ENCODE measurements at places on chromosomes 6 and 20.
A peak's percentile ranks its signal among the peaks of the same experiment; 100 is the strongest.

- no peak for DNase-seq
Observed at GRCh38 chr20:24040896-24041459, 52.4 kb upstream of the GGTLC1 start.

DNA sequence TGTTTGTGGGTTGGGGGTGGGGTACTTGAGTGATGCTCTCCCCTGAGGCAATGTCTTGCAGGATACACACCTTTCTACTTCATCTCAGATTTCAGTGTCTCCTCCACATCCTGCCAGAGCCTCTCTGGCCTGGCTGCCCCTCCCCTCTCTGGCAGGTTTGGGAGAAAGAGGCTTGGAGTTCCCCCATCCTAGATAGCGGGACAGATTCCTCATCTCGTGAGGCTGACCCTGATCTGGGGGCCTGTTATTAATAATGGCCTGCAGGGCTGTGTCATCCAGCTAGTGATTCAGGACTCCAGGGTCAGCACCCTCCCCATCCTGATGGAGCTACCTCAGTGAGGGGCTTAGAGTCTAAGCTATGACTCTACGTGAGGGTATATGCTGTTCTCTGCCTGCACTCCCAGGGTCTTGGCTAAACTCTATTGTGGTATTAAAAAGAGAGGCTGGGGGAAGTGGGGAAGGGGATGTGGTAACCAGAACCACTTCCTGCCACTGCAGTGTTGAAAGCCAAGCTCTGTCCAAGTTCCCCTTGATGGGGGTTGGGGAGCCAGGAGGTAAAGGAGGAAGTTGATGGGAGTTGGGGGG is 3.7 kb upstream of the MMP9 start:
- DNase-seq = peak; percentile 31

DNA sequence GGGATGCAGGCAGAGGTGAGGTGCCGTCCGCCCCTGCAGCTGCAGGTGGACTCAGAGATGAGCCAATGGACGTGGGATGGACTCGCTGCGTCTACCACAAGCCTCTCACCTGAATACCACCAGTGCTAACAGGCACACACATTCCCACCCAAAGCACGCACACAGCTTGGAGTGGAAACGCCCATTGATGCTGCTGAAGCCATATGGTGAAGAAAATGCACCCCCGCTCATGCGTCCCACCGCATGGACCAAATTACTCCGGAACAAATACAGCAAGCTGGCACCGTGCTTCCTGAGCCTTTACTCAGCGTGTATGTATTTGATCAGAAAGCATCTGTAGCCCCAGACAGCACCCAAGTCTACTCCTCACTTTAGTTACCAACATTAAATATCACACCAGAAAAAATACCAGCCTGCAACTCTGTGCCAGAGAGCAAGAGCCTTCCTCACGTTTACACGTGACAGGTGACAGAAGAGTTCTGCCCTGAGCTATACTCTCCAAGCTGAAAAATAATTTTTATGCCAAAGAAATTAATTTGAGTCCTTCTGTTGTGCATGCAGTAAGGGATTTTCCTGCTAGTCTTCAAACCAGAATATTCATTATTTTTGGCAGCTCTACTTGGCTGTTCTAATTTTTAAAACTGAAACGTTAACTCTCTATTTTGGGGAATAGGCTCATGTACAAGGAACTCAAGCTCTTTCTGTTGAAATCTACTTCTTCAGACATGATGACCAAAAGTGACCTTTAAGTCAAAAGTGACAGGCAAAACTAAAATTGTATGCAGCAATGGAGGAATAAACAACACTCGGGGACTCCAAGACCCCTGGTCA is 58.2 kb upstream of the SYNDIG1 start:
- DNase-seq = no peak

DNA sequence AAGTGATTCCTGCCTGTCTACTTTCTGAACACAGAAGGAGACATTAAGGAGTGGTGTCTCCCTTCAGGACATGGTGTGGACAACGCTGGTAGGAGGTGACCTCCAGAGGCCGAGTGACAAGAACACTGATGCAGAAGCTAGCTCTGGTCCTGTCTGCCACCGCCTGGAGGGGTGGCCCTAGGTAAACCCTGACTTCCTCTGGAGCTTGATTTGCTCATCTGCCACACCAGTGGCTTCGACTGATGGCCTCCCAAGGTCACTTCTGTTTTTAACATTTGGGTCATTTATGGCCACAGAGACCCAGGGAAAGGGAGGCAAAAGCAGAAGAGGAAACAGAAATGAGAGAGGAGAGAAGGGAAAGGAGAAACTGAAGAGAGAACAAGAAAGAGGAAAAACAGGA is 49.4 kb upstream of the SLC22A23 start:
- DNase-seq = no peak

DNA sequence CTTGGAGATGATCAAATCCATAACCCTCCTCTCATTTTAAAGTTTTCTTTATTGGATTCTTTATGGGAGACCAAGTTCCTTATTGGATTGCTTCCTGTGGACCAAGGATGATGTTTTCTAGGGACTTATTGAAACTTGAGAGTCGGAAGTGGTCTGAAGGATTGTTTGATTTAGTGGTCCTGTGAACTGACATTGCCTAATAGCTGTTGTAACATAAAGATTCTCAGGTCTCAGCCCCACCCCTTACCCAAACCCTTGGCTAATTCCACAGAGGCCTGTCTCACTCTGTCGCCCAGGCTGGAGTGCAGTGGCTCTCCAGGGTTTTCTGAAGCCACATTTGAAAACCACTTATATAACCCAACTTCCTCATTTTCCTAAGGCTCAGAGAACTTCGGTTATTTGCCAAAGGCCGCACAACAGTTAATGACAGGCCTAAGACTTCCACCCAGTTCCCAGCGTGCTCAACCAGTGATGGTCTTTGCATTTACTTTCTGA is 77.0 kb downstream of the ATXN1 start:
- no peak for DNase-seq

DNA sequence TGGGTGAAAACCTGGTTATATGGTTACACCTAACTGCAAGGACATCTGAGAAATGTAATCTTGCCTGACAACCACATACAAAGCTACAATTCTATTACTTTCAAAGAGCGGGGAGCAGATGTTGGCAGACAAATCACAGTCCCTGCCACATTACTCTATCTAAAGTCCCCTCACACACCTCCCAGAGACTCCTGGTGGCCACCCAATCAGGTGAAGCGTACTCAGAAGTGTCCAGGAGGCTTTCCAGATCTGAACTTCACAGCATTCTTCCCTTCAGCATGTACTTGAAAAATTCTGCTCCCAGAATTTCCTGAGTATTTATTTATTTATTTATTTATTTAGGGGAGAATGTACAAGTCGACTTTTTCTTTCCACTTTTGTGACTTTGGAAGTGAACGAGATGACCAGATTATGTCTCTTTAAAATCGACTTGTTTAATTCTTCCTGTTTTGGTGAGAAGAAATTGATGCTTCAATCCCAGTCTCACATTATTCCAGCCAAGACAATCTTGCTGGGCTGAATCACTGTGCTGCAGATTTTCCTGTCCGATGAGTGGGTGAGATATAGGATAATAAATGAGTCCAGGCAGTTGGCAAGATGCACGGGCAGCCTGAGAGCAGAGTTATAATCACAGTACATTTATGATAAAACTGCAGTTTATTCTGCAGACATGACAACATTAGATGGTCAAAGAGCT is 46.9 kb upstream of the POPDC3 start:
- DNase-seq = peak; percentile 34

DNA sequence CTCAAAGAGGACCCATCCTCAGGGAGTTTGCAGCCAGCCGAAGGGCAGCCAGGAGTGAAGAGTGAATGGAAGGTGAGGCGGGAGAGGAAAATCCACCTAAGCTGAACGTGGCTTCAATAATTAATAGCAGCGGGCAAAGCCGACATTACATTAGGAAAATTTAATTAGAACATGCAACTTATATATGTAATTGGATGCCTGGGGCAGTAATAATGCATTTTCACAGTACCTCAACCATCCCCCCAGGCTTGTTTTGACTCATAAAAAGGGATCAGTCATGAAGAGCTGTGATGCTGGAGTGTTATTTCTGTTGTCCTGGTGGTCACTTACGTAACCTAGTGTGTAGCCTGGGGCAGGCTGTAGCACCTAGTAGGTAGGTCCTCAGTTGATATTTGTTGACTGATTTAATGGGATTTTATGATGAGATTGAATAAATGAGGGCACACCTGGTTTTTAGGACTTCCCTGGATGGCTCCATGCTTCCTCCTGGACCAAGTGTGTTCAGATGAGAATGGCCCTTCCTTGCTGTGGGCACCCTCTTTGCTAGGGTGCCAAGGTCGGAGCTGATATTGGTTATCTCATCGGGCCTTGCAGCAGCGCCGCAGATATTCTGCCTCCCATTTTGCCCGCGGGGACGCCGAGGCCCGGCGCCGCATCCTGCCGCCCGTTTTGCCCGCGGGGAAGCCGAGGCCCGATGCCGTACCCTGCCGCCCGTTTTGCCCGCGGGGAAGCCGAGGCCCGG is 128.8 kb downstream of the CDH26 start:
- DNase-seq = no peak

DNA sequence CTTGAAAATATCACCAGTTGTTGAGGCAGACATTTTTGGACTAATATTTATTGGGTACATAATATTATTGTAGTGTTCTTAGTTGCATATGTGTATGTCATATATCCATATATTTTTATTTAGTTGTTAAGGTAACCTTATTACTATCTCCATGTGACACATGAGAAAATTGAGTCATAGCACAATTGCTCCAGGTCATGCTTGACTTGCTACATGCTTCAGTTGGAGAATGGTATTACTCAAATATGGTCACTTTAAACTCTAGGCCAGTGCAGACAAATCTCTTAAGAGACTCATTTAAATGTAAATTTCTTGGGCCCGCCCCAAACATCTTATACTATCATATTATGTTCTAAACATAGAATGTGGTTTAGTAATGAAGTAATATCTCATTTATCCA is 246.1 kb downstream of the RIMS1 start:
- DNase-seq = no peak

GRCh38 chr6:78845567-78845966 is 21.8 kb upstream of the IRAK1BP1 start:
- no peak for DNase-seq

DNA sequence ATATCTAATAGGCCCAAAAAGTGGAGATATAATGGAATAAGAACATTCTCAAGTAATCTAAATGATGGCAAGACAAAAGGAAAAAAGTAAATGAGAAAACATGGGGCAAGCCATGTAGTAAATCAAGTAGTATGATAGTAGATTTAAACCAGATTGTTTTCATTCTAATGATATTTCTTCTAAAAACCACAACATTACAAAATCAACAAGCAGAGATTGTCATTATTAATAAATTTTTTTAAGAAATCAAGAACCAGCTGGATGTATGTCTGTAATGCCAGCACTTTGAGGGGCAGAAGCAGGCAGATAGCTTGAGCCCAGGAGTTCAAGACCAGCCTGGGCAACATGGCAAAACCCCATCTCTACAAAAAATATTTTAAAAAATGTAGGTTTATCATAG is 155.0 kb downstream of the RNGTT start:
- DNase-seq = peak; percentile 3

GRCh38 chr20:37245216-37246150 is 16.1 kb downstream of the GHRH start:
- DNase-seq = no peak

GRCh38 chr20:10915815-10916214 is 242.0 kb upstream of the JAG1 start:
- DNase-seq = no peak

GRCh38 chr20:52201395-52201794 is 9.8 kb upstream of the ZFP64 start:
- no peak for DNase-seq

GRCh38 chr6:130000526-130001421 is 17.6 kb upstream of the L3MBTL3 start:
- no peak for DNase-seq

- DNase-seq = no peak
Observed at GRCh38 chr6:132731086-132731485, 17.2 kb upstream of the VNN1 start.

- peak; percentile 2 for DNase-seq
Observed at GRCh38 chr6:156256161-156256560, 521.0 kb upstream of the ARID1B start.

Measured in fibroblast of upper back skin (primary cell).